ENCODE measurements at places on chromosomes 12 and 14. TPM values are rescaled to one million over a fixed set of nuclear protein-coding genes. Genes with fewer than 3 reads are reported as not detected.

DNA sequence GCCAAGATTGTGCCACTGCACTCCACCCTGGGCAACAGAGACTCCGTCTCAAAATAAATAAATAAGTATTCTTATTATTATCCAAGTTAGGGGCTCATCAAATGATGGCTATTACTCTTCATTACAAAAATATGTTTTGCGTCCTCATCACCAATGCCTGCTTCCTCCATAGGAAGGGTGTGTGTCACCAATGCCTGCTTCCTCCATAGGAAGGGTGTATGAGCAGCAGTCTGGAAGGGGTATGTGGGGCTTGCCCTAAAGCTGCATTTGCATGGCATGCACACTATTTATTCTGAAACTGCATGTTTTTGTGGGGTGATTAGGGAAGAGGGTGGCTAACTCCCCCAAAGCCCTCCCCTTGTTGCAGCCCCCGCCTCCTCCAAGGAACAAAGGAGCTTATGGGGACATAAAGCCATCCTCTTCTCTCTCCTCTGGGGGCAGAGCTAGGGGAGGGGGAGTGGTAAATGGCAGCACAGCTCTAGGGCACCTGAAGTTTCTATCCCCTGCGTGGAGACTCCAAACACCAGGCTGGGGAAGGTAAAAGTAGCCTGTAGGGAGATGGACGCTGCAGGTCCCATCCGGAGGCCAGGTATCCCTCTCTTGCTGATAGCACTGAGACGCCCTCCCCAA is 1.3 kb downstream of the CAMKK2 start:
- no peaks in the 10 kb centered on the region for H3K27me3 ChIP-seq
- peak overlapping the region; percentile 88 for H3K4me3 ChIP-seq
- peaks cover 27% of the 10 kb centered on the region for H3K36me3 ChIP-seq
- H3K4me1 ChIP-seq = no peaks in the 10 kb centered on the region
- peak overlapping the region; percentile 50 for H3K27ac ChIP-seq

GRCh38 chr12:42017051-42017450 is 127.6 kb downstream of the GXYLT1 start:
- no peak overlapping the region for H3K27ac ChIP-seq
- no peak for DNase-seq
- no peaks in the 10 kb centered on the region for H3K36me3 ChIP-seq

GRCh38 chr12:124841558-124841945 is 22.1 kb downstream of the SCARB1 start:
- peaks cover 10% of the 10 kb centered on the region for H3K4me1 ChIP-seq
- DNase-seq = no peak
- H3K36me3 ChIP-seq = no peaks in the 10 kb centered on the region
- no peak overlapping the region for H3K4me3 ChIP-seq
- H3K27ac ChIP-seq = no peak overlapping the region

GRCh38 chr12:75820848-75821578 is 210.6 kb downstream of the PHLDA1 start:
- DNase-seq = no peak
- no peak overlapping the region for H3K4me3 ChIP-seq
- H3K27ac ChIP-seq = no peak overlapping the region

- H3K36me3 ChIP-seq = no peaks in the 10 kb centered on the region
- H3K27ac ChIP-seq = no peak overlapping the region
- peaks cover 38% of the 10 kb centered on the region for H3K27me3 ChIP-seq
- DNase-seq = peak; percentile 24
- no peak overlapping the region for H3K4me3 ChIP-seq
- no peaks in the 10 kb centered on the region for H3K4me1 ChIP-seq
Measured at GRCh38 chr14:22039938-22040780, 366.5 kb upstream of the OR4E1 start.

Gene AICDA
- total RNA-seq = not detected

GRCh38 chr14:91237219-91237618 is 7.3 kb downstream of the GPR68 start:
- no peak overlapping the region for H3K4me3 ChIP-seq
- peaks cover 4% of the 10 kb centered on the region for H3K36me3 ChIP-seq
- no peaks in the 10 kb centered on the region for H3K4me1 ChIP-seq
- DNase-seq = no peak

DNA sequence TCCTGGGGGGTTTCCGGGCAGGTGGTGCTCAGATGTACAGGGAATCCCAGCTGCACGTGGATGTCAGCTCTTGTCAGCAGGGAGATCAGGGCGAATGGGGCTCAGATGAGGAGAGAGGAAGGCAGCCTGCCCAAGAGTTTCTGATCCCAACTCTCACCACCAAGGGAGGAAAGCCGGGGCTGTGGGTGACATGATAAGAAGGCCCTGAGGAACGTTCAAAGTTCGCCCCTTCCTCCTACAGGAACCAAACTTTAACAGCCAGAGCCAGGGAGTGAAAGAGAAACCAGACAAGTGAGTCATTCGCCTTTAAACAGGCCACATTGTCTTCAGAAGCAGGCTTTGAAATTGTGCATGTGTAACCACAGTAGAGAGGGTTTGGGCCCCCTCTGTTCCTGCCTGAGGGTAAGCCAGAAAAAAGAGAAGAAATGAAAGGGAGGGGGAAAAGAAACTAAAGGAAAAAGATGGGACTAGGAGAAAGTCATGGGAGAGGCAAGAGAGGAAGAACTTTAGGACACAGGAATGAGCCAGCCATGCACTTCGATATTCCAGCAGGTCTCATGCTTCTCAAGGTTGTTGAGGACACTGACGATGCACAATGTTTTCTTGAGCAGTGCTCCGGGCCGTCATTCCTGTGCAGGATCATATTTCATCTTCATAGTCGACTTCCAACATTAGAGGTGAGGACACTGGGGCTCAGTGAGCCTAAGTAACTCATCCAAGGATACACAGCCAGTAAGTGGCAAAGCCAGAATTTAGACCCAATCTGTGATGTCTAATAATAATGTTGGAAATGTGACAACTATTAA is 691.4 kb upstream of the TBX3 start:
- no peaks in the 10 kb centered on the region for H3K36me3 ChIP-seq
- no peak overlapping the region for H3K27ac ChIP-seq
- no peaks in the 10 kb centered on the region for H3K4me1 ChIP-seq
- DNase-seq = no peak

Gene ANKS1B
- 1.5 TPM for total RNA-seq

Gene C12orf60
- total RNA-seq = 0.95 TPM

Gene BCL11B
- 0.59 TPM for total RNA-seq

GRCh38 chr12:94777936-94778335 is 127.6 kb upstream of the TMCC3 start:
- H3K4me1 ChIP-seq = no peaks in the 10 kb centered on the region
- H3K4me3 ChIP-seq = no peak overlapping the region
- no peaks in the 10 kb centered on the region for H3K36me3 ChIP-seq

DNA sequence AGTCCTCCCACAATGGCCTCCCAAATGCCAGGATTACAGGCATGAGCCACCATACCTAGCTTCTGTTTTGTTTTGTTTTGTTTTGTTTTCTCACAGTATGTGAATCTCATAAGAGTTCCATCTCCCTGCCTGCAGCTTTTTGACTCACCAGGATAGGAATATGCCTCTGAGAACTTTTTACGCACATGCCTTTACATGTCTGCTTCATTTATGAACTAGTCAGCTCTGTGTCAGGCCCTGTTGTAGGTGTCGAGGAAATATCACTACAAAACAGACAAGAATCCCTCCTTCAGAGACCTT is 89.0 kb downstream of the BORCS5 start:
- no peak for DNase-seq
- no peaks in the 10 kb centered on the region for H3K27me3 ChIP-seq
- H3K4me1 ChIP-seq = peaks cover 40% of the 10 kb centered on the region
- H3K36me3 ChIP-seq = peaks cover 12% of the 10 kb centered on the region
- H3K4me3 ChIP-seq = no peak overlapping the region
- no peak overlapping the region for H3K27ac ChIP-seq
